ENCODE measurements at places on chromosomes 5 and 9.

DNA sequence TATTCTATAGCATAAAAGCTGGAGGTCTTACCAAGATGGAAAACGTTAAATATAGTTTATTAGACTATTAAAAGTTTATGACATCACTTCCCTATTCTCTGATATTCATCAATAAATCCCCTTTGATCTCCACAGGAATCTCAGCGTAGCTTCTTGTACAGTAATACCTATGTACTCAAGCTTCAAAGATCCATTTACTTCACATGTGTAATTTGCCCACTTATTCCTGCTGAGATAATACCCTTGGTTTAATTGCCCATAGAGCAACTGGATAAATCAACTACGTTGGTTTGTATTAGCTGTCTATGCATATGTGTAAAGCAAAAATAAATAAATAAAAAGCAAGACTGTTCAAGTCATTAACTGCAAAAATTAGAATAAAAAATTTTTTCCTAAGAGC lies 219.7 kb downstream of the EFNA5 start:
- DNase-seq, result no peak

DNA sequence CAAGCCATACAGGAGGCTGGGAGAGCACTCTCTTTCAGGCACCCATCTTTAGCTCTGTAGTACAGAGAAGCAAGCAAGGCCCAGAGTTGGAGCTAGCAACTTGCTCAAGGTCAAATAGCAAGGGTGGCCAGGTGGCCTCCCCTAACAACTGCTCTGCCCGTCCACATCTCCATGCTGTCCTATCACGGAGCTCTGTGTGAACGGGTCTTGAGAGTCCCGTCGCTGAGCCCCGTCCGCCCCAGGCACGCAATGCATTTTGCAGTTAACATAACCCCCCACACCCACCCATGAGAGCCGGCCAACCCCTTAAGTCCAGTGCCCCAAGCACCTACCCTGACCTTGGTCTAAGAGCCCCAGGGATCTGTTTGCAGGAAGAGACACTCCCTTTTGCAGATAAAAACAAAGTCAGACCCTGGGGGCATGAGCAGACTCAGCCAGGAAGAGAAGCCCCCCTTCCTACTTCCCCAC lies 1.5 kb downstream of the RNF44 start:
- DNase-seq, result no peak

- DNase-seq, result no peak
Observed at GRCh38 chr9:80720579-80720978, 968.8 kb downstream of the TLE1 start.

DNA sequence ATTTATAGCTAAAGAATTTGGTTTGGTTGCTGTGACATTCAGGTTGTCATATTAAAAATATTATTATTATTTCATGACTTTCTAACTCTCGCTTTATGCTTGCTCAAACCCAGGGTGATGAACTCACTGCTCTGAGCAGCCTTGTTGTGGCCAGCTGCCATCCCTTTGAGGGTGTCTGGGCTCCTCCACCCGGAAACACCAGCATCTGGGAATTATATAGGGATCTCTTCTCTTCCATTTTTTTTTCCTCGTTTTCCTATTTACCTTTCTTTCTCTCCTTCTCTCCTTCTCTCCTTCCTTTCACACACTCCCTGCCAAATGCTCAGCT lies 355.8 kb upstream of the SMARCA2 start:
- DNase-seq, result no peak

DNA sequence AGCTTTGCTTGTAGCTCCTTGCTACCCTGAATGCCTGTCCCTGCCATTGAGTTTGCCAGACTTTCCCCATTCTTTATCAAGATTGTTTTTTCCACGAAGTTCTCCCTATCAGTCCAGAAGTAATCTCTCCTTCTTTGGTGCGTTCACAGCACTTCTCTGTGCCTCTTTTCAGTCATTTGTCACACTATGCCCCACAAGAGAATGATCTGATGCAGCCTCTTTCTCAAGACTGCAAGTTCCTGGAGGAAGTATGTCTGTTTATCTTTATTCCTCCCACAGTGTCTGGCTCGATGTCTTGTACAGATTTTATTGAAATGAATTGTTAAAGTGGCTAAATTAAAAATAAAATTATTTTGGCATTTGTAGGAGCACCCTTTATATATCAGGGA lies 99.3 kb downstream of the CCDC192 start:
- no peak for DNase-seq

DNA sequence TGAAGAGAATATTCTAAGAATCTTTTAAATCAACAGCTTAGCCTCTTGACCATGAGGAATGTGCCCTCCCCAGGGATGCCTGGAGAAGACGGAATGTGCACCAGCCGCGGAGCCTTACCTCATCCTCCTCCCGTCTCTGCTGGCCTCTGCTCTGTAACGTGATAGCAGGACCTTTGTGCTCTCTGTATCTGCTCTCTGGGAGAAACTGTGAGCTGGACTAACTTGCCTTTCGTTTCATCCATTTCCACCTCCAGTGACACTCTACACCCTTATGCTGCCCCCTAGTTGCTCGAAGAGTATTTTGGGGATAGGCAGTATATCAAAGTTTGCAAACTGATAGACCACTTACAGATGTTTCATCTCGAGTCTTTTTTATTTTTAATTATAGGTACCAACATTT lies 141.4 kb downstream of the NPR3 start:
- DNase-seq, result no peak

All from stimulated activated CD8-positive, alpha-beta memory T cell treated with anti-CD3 and anti-CD28 coated beads, Interleukin-7, amount 100 ng/mL, for 1 hour (primary cell).